Large intestine (tissue), 12 donors: ENCODE measurements at places on chromosomes 2 and 18. TPM values are rescaled to one million over a fixed set of nuclear protein-coding genes. Genes with fewer than 3 reads are reported as not detected.

DNA sequence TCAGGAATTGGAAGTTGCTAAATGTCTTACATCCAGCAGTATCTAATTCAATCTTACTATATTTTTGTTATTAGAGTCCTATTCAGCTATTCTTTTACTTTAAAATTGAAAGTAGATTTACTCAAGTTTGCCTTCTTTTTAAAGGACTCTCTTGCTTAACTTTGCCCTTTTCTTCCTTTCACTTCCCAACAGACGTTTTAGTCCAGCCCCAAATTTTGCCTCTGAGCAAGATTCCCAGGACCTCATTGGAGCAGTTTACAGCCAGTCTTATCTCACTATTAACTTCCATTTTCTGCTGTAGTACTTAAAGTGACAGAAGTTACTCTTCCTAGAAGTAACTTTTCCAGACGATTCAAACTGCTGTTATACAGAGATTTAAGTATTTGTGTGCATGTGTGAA lies 1.7 kb upstream of the PRKD3 start:
- H3K27ac ChIP-seq: no peak overlapping the region
- H3K4me1 ChIP-seq: peaks cover 11% of the 10 kb centered on the region
- H3K36me3 ChIP-seq: no peaks in the 10 kb centered on the region
- H3K4me3 ChIP-seq: no peak overlapping the region
- no peak for DNase-seq
- H3K27me3 ChIP-seq: no peaks in the 10 kb centered on the region

DNA sequence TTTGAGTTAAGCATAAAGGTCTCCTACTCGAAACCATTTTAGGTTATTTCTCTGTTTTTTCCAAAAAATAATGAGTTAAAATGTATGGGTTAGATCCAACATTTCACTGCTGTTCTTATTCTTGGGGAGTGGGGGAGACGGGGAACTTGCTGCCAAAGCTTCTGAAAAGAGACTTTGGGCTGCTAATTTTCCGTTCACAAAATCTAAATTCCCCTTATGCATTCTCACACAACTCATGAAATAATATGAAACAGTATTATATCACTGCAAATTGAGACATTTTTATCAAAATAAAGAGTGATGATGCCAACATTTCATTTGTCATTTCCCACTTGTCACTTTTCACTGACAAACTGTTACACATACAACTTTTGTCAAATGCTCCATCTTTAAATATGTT lies 7.8 kb downstream of the SATB2 start:
- peaks cover 5% of the 10 kb centered on the region for H3K4me1 ChIP-seq
- no peak for DNase-seq
- H3K27ac ChIP-seq: no peak overlapping the region
- no peaks in the 10 kb centered on the region for H3K36me3 ChIP-seq
- no peak overlapping the region for H3K4me3 ChIP-seq

DNA sequence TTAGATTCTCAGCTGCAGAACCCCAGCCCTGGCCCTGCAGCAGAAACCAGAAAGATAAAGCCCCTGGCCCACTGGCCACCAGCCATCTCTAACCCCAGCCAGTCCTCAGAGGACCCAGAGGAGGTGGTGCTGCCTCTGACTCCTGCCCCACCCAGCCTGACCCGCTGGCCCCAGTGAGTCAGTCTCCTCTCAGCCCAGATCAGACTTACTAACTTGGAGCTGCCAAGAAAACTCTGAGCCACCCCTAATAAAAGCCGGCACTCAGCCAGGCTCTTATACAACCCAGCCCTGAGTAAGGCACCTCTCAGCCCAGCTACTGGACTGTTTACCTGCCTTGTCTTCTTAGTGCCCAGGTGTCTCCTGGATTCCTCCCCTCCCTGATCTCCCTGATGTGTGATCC lies 2.0 kb downstream of the SLC14A2 start:
- no peaks in the 10 kb centered on the region for H3K36me3 ChIP-seq
- H3K4me3 ChIP-seq: no peak overlapping the region

The SKA1 gene
- polyA plus RNA-seq: 4.3 TPM

The GPR75 gene
- polyA plus RNA-seq: 3.3 TPM

The RESP18 gene
- 0.46 TPM for polyA plus RNA-seq
